ENCODE measurements at places on chromosomes 12 and 14.

DNA sequence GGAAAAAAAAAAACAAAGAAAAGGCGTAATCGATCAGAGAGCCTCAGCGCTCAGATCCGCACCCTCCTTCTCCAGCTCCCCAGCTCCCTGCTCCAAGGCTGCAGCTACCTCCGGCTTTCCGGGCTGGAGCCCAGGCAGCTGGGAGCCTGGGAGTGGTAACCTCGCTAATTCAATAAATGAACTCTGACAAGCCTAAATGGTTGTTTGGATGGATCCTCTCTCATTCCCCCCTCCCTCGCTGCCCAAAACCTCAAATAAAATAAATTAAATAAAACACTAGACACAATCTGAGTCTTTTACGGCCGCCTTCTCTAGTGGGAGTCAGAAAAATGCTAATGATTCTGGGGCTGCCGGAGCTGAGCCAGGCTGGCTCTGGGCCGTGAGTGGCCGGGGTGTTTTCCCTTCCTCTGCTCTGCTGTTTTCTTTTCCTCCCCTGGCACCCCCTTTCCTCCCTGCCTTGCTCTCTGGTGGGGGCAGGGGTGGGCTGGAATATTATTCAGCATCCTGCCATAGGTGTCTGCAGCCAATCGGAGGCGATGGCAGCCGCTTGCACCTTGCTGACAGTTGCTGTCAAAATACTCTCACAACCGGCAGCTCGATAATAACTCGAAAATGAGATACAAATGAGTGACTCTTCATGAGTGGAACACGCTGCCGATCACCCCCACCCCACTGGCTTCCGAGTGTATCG lies 76.1 kb downstream of the RBM19 start:
- DNase-seq = no peak

DNA sequence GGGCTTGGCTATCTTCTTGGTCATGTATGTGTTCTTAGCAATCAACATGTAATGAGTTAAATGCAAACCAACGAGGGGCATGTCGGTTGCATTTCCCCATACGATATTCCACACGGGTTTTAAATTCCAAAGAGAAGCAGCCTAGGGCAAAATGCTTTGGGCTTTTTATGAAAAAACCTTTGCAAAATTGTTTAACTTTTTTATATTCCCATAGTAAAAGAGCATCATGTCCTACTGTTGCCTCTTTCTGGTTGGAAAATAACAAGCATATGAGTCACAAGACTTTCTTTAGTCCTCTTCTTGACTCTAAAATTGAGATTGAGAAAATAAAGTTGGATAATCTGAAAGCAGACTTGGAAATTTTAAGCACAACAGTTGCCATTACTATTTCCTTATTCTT lies 3.8 kb upstream of the DIO2 start:
- no peak for DNase-seq

DNA sequence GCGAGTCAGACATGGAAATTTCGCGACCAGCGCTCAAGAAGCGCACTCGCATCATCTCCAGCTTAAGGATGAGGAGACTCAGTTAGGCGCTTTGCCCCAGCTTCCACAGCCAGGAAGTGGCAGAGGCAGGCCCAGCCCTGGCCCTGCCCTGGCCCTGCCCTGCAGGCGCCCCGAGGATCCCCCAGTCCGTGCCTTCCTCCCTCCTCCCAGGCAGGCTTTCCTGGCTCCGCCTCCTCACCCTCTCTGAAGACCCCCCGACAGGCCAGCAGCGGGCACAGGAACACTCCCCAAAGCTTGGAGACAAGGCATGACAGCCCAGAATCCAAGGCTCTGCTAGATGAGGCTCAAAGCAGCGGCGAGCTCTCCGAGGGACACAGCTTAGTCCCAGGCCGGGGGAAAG lies 25.1 kb downstream of the UBR7 start:
- DNase-seq = no peak

- DNase-seq = no peak
Measured at GRCh38 chr14:83257466-83258439, 1724.1 kb upstream of the SEL1L start.

GRCh38 chr12:95805864-95806671 lies 15.5 kb upstream of the NTN4 start:
- DNase-seq = peak; percentile 71

DNA sequence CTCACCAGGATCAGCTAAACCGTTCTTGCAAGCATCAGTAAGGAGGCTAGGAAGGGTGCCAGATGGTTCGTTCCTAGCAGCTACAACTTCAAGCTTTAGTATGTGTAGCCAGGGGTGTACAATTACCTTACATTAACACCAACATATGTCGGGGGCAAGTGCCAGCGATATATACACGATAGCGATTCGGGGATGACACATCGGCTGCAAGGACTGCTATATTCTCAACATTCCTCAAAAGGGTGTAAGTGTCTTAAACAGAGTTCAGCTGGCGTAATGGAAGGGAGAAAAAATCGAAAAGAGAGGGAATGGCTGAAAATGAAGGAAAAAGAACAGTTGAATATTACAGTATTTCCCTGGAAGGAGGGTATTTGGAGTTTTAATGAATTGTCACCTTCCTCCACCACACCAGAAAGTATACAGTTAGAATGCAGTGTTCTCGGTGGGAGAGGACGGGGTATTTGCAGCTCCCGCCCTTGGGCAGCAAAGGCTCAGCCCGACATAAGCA lies 545 bp downstream of the LIMA1 start:
- no peak for DNase-seq

- no peak for DNase-seq
Measured at GRCh38 chr12:130185455-130186391, 23.5 kb downstream of the FZD10 start.

GRCh38 chr14:66359500-66359899 lies 126.7 kb upstream of the CCDC196 start:
- DNase-seq = peak; percentile 37

DNA sequence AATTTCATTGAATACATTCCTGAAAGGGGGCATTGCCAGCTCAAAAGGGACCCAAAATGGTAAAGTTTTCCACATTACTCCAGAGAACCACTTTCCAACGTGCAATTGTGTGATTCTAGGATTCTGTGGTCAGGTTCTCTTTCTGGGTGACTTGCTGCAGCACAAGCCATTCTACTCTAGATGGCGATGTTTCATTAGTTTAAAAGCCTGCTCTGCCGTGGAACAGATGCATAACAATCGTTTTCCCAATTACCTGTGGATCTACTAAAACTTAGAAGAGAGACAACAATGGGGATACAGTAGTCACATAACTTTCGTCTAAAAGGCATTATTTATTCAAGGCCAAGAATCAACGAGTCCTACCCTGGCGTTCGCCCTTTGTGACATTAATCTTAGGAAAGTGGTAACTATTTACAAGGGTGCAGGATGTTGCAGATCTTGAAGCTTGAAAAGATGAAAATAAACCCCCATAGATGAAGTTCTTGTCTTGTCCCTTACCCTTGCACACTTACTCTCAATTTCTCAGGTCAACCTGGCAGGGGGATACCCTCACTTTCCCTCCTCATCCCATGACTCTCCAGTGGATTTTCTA lies 400.9 kb downstream of the SNAPC1 start:
- no peak for DNase-seq

- no peak for DNase-seq
Measured at GRCh38 chr12:123064366-123064765, 83.9 kb downstream of the ARL6IP4 start.

DNA sequence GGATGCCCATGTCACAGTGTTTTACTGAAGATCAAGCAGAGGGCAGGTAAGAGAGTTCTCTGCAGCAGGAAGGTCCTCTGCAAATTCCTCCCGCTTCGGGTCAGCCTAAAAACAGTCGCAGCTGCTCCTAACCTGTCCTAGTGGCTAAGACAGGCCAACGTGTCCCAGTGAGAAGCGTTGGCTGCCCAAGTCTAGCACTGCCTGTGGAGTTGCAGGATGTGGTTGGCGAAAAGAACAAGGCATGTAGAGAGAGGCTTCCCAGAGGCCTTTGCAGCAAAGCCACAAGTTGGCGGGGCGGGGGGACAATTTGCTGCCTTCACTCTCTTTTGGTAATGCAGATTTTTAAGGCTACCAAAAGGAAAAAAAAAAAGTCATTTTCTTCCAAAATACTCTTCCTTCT lies 340.1 kb downstream of the BCL11B start:
- DNase-seq = peak; percentile 82

GRCh38 chr12:120640861-120641833 lies 721 bp downstream of the CABP1 start:
- DNase-seq = peak; percentile 41

GRCh38 chr14:20591235-20591634 lies at the start of gene RNASE12:
Gene RNASE12, minus strand, starts transcription at chr14:20591376. Its CDS starts 653 bp downstream, at chr14:20590723.
- DNase-seq = no peak

DNA sequence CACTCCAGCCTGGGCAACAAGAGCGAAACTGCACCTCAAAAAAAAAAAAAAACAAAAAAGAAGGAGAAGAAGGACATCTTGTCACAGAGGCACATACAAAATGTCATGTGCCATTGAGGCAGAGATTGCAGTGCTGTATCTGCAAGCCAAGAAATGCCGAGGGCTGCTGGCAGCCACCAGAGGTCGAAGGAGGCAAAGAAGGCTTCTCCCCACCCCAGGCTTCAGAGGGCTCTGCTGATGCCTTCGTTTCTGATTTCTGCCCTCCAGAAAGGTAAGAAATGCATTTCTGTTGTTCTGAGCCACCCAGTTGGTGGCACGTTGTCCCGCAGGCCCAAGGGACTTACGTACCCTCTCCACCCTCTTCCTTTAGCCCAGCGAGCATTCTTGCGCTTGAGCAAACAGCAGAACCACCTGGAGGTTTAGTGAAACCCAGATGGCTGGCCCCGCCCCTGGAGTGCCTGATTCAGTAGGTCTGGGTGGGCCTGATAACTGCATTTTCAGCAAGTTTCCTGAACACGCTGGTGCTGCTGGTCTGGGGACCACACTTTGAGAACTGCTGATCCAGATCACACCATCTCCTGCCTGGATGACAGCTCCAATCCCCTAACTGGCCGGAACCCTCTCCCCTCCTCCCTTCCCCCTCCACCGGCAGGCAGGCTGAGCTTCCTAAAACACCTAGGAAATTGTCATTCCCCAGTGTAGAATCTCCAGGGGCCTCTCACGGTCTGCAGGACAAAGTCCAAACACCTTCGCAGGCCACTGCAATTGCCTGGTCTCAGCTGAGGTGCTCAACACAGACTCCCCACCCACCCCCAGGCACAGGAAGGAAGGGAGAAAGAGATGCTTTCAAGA lies 21.1 kb upstream of the SCARB1 start:
- DNase-seq = no peak

DNA sequence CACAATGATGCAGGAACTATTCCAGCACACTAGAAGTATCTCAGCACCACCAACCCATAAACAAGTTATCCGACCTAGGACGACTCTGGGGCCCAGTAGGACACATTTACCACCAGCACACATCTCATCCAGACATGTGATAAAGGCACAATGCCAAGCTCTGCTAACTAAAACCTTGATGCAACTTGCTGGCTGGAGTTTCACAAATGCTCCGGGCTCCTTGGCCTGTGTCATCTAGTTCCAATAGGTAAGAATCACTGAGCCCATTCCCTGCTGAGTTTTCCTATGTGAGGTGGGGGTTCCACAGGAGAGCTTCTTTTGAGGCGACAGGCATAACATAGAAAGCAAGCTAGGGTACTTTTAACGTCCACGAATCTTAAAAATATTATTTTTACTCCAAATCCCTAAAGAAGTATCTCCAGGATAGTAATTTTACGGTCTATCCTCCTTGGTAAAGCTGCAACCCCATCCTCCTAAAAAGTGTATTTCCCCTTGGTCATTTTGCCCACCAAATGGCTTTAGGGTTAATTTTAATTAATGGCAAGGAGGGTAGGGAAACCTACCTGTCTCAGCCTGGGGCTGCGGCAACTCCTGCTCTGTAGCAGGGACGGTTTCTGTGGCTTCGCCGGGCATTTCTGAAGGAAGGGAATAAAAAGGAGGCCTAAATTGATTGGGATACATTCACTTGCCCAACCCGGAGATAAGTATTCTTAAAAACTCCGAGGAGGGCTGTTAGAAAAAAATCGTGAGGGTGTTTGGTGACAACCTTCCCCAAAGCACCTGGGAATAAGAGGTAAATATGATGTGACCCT lies 1.0 kb downstream of the NACA start:
- peak; percentile 8 for DNase-seq

- DNase-seq = no peak
Measured at GRCh38 chr12:114916124-114916523, 232.1 kb upstream of the TBX3 start.

DNA sequence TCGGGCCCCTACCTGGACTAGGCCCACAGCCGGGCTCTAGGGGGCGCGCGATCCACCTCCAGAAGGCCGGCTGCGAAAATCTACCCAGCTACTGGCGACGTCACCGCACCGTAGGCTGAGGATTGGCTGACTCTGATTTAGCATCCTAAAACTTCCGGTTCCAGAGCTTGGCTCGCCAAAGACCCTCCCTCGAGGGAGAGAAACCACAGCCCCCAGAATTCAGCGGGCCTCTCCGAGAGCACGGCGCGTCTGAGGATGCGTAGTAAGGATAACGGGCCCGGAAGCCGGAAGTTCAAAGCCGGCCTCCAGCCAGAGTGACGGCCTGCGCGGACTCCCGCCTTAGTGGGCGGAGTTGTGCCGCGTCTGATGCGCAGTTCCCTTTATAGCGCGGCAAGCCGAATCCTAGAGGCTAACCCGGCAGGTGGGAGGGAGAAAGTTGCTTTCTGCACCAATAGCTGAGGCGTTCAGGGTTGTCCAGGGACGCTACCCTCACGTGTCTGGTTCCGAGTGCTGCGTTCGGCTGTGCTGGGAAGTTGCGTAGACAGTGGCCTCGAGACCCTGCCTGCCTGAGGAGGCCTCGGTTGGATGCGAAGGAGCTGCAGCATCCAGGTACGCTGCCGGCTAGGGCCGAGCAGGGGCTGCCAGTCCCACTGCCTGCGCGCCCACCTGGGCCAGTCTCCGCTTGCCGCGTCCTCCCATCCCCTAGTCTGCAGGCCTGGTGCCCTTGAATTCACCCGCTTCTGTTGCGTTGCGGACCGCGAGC lies at the start of gene COX14:
Gene COX14, plus strand, starts transcription at position 544 of the 763 bp plus-strand sequence. CDS start 7,808 bp downstream, outside the sequence.
- DNase-seq = peak; percentile 100

DNA sequence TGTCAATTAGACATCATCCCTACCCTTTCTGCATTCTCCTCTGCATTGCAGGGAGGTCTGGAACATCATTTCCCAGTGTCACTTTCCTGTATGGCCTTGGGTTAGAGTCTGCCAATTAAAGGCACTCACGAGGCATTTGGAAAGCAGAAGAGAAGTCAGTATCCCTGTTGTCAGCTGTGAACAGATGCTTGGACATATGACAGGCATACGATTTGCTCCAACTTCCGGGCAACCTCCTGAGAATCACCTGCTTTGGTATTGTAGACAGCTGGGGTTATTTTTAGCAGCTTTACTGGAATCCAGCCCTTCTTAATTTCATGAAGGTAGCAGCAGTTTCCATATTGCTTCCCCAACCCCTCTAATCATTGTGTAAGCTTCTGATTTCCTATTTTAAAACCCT lies 88.7 kb upstream of the DHRS4 start:
- DNase-seq = no peak

DNA sequence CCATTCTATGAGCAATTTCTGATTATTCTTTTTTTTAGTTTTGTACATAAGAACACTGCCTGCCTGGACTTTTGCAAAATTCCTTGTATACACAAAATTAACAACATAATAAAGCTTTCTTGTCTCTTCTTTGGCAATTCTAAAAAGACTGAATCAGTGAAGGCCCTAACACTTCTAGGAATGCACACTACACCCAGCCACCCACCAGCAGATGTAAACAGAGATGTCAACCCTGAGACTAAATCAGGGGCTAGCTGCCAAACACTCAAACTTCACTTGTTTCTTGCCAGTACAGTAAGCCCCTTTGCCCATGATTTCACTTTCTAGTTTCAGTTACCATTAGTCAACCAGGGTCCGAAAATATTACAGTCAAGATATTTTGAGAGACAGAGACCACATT lies 15.5 kb downstream of the DCAF5 start:
- DNase-seq = no peak

GRCh38 chr12:121543786-121544185 lies 37.0 kb downstream of the KDM2B start:
- no peak for DNase-seq

Measured in central memory CD4-positive, alpha-beta T cell (primary cell).